HTR-8/SVneo (cell line): ENCODE measurements at places on chromosomes 2 and 18.

DNA sequence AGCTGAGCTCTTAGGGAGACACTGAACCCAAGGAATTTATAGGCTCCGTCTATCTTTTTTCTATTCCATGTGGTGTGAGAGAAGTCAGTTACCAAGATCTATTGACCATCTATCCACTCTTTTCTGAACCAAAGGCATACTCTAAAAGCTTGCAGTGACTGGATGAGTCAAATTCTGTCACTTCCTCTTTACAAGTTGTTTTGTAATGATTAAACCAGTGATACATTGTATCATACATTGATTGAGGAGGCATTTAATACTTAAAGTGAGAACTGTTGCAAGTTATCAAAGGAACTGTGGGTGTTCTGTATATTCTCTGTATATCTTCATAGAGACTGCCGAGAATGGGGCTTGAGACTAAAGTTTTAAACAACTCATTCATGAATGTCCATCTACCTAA, 188.8 kb downstream of the CAMKMT start:
- no peak for DNase-seq

GRCh38 chr2:100548771-100549170, 14.0 kb upstream of the PDCL3 start:
- DNase-seq = no peak

DNA sequence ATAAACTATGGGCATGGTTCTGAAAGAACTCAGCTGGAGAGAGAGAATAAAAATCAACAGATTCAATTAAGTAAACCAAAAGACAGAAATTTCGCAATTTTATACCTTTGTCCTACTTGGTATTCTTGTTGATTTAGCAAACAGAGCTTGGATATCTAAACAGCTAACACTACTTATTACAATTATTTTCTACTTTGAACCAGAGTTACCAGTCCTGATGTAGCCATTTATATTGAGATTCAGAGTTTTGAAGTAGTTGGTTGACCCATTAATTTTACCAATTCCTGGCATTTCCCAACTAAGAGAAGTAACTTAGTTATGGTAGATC, 48.9 kb downstream of the ASXL2 start:
- DNase-seq = no peak

- DNase-seq = no peak
Observed at GRCh38 chr18:9711361-9712129, 3.4 kb downstream of the RAB31 start.

DNA sequence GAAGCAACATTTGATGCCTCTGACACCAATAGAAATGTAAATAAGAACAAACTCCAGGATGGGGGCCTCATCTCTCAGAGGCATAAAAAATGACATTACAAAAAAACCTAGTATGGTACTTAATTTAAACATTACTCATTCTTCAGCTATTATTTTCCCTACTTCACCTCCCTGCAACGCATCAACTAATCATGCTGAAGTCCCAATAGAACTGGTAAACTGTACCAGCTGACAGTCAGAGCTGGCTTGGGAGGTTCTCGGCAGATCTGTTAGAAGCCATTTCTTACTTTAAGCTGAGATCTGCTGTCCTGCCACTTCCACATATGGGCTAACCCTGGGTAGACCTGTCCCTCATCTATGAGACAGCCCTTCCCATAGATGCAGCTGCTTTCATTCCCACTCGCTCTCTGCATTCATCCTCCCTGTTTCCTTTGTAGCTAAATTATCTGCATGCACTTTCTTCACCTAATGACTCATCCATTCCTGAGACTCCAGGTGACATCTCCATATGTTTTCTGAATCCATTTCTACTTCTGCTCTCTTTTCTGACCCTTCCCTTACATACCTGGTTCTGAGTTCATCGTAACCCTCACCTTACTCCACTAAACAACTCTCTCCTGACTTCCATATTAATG, 108.1 kb downstream of the AOX1 start:
- no peak for DNase-seq

GRCh38 chr2:67952066-67952465, 110.7 kb downstream of the C1D start:
- no peak for DNase-seq

GRCh38 chr2:72494392-72494791, 331.4 kb downstream of the EXOC6B start:
- no peak for DNase-seq

DNA sequence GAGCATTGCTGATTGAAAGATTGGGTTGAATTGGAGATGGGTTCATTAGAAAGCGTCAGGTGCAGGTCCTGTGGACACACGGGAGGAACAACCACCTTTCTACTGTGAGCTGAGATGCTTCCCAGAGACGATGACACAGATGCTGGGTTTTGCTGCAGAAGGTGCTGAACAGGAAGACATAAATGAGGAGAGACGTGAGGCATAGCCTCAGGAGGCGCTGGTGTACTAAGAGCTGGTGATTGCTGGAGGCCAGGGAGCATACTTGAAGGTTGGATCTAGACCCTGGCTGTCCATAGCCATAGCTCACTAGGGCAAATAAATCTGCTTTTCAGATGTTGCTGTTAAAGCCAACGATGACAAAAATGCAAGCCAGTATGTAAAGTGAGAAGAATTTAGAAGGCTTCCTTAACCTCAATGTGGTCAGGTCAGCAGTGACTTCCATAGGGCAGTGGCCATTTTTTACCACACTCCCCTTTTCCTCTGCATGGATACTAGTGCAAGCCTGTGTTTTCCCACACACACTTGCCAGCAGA, 153.7 kb downstream of the SOX11 start:
- DNase-seq = no peak

DNA sequence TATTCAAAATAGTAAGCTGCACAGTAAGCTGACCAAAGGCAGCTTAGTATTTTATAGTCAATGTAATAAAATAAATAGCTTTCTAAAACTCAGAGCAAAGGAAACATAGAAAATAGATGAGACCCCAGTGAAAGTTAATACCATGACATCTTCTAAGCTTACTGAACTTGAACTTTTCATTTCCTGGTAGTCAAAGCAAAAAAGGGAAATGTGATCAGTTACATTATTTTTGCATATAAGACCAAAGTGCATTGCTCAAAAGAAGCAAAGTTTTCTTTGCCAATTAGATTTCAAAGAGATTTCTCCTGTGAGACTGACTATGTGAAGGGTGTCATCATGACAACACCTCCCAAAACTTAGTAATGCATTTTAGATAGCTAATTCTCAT, 70.2 kb downstream of the MYO1B start:
- DNase-seq = no peak

DNA sequence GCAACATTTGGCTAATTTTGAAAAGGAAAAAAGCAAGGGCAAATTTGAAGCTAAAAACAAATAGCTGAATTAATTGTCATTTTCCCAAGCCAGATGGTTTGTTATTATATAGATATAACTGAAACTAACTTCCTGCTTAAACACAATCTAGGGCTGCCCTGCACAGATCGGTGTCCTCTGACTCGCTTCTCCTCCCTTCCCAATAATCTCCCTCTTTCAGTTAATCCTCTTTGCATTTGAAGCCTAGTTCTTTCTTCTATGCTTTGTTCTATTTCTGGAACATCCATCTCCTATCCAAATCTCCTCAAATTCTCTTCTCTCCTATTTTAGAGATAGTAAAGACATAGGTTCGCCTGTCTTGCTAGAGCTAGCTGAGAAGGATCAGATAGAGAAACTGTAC, 328.1 kb downstream of the SLC8A1 start:
- no peak for DNase-seq

DNA sequence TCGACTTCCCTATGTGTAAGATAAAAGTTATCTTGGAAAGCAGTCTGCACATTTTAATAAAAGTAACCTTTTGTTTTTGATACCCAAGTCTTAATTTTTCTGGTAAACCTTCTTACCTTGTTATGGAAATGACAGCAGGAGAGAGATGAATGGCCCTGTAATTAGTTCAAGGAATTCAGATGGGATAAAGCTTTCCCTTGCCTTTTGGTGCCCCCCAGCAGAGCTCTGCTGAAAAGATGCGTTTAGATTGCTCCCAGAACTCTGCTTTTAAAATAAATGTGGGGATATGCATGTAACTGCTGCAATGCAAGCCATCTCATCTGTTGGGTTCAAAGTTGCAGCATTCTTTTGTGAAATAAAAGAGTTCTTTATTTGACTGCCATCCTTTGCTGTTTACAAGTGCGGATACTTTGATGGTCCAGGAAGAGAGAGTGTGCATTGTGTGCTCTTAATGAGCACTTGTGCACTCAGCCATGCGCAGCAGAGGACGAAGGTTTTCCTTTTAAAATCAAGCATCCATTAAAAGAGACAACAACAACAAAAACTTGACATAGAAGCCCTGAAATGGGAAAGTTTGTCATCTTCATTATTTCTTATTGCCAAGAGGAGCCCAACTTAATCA, 176.7 kb upstream of the ST6GAL2 start:
- DNase-seq = no peak

- no peak for DNase-seq
Observed at GRCh38 chr2:216633616-216634369, 573 bp downstream of the IGFBP2 start.

- DNase-seq = no peak
Observed at GRCh38 chr2:203689426-203690116, 16.9 kb upstream of the CD28 start.

- no peak for DNase-seq
Observed at GRCh38 chr2:148259674-148260073, 238.8 kb downstream of the MBD5 start.

DNA sequence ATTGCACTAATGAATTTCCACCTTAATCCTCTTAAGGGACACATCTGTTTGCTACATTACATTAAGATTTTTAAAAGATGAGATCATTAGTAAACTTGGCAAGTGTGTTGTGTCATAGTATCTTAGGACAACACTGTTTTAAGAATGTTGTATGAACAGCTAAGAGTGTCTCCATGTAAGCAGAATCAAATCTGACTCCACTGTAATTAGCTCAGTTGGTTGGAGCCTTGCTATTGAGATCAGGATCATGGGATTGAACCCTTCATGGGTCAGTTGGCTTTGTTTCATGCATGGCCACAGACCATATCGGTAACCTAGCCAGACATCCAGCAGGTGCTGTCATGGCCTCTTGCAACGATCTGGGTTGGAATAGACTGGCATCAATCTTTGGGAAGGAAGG, 5.2 kb downstream of the FHOD3 start:
- DNase-seq = no peak

- no peak for DNase-seq
Observed at GRCh38 chr2:104620801-104621200, 233.1 kb upstream of the POU3F3 start.

GRCh38 chr2:181586569-181587081, 70.3 kb downstream of the CERKL start:
- DNase-seq = no peak

- no peak for DNase-seq
Observed at GRCh38 chr2:117378653-117379052, 435.8 kb upstream of the DDX18 start.

DNA sequence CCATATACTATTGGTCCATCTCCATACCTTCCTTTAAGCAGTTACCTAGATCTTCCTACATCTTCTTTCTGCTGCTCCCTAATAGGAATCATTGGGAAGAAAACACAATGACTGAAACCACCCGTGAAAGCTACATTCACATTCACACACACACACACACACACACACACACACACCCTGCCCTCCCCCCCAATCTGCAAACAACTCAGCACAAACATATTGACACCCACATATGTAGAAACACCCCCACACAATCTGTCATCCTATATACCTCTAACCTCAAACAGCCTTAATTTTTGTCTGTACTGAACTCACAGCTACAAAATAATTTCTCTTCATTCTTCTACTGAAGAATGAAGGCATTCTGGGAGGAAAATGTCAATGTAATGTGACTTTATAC, 63.8 kb downstream of the KLF7 start:
- no peak for DNase-seq

DNA sequence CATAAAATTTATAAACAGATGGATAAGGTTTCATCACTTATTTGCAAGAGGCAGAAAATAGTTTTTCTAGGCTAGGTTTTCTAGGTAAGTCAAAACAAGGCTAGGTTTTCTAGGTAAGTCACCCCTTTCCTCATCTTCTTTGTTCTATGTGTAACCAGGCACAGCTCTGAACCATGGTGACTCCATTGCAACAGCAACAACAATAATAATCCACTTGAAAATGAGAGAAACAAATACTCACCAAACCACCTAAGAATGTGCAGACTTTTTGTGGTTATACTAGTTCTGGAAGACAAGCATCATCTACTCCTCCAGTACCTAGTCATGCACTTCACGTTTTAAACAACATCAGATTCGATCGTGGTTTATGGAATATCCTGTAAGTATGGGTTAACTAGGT, 237.4 kb upstream of the ACVR2A start:
- no peak for DNase-seq

- DNase-seq = no peak
Observed at GRCh38 chr2:215188078-215188477, 49.7 kb upstream of the ABCA12 start.

- DNase-seq = no peak
Observed at GRCh38 chr2:102080451-102081242, 61.9 kb upstream of the IL1R1 start.

DNA sequence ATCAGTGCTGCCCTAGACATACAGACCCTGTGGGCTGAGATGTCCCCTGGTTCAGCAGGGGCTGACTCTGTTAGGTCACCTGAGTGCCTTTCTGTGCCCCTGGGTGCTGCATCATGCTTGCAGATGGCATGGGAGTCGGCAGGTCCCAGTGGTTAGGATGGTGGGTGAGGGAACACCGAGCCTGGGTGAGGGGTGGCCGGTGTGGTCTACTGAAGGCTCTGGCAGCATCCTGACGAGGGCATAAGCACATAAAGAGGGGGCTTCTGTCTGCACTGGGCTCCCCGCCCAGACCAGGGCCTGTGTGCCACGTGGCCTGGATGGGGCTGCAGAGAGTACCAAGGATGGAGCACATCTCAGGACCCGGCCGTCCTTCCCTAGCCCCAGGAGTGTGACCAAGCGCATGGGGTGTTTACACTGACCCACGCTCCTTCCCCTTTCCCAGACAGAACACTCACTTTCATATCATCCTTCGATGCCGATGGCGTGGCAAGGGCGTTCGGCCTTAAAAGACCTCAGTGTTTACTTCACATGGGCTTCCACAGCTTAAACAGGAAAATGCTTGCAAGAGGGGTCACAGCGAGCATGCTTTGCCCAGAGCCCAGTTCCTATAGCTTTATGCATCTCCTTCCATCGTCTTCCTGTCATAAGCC, 115.1 kb downstream of the STPG4 start:
- DNase-seq = no peak

DNA sequence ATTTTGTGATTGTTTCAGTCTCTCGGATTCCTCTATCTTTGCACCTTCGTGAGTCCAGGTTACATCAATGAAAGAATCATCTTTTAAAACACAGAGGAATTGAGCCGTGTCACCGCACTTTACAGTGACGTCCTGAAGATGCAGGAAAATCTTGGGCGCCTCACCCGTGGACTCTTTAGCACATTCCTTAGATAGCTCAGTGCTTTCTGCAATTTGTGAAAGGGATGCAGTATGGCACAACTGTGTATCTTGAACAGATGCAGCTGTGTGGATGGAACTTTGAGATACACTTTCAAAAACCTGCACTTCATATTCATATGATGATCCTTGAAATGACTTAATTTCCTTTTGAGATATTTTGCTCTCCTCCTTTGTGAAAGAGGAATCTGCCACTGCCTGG, 50.9 kb downstream of the TTN start:
- DNase-seq = no peak

- peak; percentile 51 for DNase-seq
Observed at GRCh38 chr2:43171789-43172188, 54.6 kb downstream of the ZFP36L2 start.

GRCh38 chr2:190986221-190986953, 27.6 kb downstream of the STAT1 start:
- DNase-seq = no peak

GRCh38 chr2:28045676-28046351, 155.3 kb downstream of the BABAM2 start:
- DNase-seq = no peak
